Activated T-cell treated with anti-CD3 and anti-CD28 coated beads for 48 hours (primary cell): ENCODE measurements at places on chromosomes 1 and 21.

GRCh38 chr1:26359981-26360806 lies 6.3 kb upstream of the CRYBG2 start:
- DNase-seq = peak; percentile 40

DNA sequence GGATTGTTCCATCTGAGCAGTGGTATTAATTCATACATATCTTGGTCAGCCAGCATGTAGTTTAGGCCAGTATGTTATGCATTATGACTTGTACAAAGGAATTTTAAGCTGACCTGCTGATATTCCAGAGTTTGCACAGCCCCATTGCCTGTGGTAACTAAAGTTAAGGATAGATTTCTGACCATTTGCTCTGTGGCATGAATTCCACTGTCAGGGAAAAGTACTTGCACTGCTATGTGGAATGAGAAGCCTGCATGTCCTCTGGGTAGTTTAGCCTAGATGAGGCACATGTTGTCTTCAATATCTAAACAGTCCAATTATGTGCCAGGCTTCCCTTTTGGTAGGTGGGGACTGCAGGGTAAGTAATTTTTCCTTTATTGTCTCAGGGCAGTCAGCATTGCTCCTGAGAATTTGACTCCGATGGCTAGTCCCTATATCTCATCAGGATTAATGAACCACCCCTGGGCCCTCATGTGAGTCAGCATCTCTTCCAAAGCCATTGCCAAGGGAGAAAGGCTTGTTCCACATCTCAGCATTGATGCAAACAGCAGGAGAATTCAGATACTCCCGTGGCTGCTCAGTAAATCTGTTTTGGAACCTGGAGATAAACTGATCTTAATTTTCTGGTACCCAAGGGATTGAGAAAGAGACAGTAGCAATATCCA lies 30.2 kb downstream of the NEK7 start:
- no peak for DNase-seq

GRCh38 chr1:56824271-56824670 lies 5.1 kb upstream of the FYB2 start:
- DNase-seq = no peak

GRCh38 chr1:39896909-39897685 lies 4.6 kb downstream of the MYCL start:
- no peak for DNase-seq

GRCh38 chr1:181091309-181092040 lies 3.0 kb downstream of the IER5 start:
- no peak for DNase-seq

GRCh38 chr1:218829097-218829496 lies 344.6 kb upstream of the LYPLAL1 start:
- DNase-seq = no peak

DNA sequence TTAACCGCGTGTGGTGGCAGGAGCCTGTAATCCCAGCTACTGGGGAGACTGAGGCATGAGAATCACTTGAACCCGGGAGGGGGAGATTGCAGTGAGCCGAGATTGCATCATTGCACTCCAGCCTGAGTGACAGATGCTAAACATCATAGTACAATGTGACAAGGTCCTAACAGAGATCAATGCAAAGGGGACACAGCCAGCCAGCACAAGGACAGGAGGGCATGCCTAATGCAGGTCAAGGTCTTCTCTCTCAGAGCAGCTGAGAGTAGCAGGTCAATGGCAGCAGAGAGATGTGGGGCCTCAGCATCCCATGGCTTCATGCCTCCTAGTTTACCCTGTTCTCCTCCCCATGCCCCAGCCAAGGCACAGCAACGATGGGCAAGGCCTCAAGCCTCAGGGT lies 3.0 kb upstream of the SMIM11 start:
- no peak for DNase-seq
